HEK293T (cell line): ENCODE measurements at places on chromosomes 13 and 19.

- no peak for DNase-seq
Observed at GRCh38 chr19:50312967-50313811, 16.0 kb downstream of the KCNC3 start.

DNA sequence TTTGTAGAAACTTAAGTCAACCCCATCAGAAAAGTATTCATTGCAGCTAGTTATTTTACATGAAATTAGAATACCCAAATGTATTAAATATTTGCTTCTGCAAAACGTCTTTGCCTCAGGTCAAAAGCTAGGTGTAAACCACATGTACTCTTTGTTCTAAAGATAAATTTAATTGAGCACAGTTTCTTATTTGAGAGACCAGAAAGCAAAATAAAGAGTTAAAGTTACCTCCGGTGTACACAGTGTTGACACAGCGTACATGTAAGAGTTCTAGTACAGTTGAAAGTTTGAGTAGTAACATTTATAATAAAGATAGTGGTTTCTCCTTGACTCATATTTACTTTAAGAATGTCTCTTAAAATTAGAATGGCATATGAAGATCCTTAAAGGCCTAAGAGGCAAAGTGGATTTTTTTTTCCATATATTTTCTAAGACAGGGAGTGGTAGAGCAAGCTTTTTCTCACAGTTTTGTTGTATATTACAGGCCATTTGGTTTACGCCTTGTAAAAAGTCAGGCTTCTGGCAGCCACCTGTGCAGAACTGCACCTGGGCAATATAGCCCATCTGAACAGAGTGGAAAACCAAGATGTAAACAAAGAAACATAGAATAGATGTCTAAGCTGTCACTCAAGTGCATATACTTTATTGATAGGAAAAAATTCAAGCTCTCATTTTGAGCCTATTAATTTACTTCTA, 2.9 kb downstream of the LRCH1 start:
- DNase-seq: no peak

DNA sequence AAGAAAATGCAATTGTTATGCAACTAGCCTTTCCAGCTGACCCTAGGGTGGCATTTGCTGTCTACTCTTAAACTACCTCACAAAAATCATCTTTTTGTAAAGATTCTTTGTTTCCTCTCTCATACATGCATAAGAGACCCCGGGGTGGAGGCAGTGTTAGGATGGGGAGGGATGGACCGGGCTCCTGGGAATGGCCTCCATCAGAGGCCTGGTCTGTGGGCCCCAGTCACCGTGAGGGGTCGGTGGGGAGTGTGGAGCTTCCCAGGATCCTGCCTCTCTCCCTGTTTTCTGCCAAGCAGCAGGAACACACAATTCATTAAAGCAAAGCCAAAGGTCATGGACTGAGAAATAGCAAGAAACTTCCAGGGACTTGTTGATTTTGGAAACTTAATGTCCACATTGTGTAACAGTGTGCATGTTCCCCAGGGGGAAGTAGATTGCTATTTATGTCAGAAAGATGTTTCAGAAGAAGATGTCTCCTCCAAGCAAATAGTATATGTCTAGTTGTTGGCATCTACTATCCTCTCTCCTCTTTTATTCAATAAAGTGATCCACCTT, 241.4 kb downstream of the ENOX1 start:
- DNase-seq: no peak

DNA sequence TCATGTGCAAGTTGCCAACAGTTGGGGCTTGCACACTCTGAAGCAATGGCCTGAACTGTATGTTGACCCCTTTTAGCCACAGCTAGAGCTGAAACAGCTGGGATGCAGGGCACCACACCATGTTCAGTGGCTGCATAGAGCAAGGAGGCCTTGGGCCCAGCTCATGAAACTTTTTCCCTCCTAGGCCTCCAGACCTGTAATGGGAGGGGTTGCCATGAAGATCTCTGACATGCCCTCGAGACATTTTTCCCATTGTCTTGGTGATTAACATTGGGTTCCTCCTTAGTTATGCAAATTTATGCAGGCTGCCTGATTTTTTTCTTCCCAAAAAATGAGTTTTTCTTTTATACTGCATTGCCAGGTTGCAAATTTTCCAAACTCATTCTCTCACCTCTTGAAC, 165.1 kb upstream of the PRR20A start:
- DNase-seq: no peak

- no peak for DNase-seq
Observed at GRCh38 chr19:35408284-35409171, 37.7 kb downstream of the GPR42 start.

- no peak for DNase-seq
Observed at GRCh38 chr19:14561847-14562351, 10.0 kb downstream of the NDUFB7 start.

GRCh38 chr19:16449330-16449961, 22.3 kb downstream of the EPS15L1 start:
- no peak for DNase-seq

- DNase-seq: peak; percentile 97
Observed at GRCh38 chr19:51002542-51003311, 1.3 kb upstream of the KLK8 start.

- no peak for DNase-seq
Observed at GRCh38 chr19:6590258-6590826, 608 bp downstream of the CD70 start.

GRCh38 chr13:36804588-36804987, 14.4 kb upstream of the RFXAP start:
- DNase-seq: no peak

DNA sequence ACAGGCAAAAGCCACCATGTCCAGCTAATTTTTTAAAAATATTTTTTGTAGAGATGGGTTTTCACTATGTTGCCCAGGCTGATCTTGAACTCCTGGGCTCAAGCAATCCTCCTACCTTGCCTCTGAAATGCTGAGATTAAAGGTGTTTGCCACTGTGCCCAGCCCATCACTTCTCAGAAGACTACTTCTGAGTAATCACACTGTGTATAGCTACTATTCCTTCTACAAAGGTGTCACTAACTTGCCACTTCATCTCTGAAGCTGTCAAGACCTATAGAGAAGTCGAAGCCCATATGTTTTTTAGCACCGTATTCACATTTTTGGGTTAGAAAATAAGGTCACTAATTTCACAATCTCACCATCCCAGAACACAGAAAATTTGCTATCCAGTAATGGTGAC, 36.0 kb upstream of the FNDC3A start:
- DNase-seq: no peak

- no peak for DNase-seq
Observed at GRCh38 chr19:16951529-16951928, 62.7 kb downstream of the F2RL3 start.

DNA sequence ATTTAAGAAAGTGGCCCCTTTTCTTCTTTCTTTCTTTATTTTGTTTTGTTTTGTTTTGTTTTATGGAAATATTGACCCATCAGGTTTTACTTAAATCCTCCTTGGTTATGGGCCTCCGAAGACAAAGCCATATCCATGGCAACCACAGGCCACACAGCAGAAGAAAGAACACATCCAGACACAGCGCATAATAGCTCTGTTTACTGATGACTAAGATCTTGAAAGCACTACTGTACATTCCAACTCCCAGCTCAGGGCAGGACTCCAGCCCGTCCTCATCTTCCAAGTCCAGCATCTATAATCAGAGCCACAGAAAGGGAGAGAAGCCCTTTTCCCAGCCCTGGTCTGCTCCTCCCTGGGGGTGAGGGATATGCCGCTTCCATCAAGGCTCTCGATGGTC, 84.3 kb downstream of the NUFIP1 start:
- DNase-seq: no peak

- DNase-seq: peak; percentile 37
Observed at GRCh38 chr13:32911506-32911905, 104.7 kb upstream of the KL start.

GRCh38 chr13:20703780-20704458, 420 bp downstream of the IL17D start:
- DNase-seq: peak; percentile 75

DNA sequence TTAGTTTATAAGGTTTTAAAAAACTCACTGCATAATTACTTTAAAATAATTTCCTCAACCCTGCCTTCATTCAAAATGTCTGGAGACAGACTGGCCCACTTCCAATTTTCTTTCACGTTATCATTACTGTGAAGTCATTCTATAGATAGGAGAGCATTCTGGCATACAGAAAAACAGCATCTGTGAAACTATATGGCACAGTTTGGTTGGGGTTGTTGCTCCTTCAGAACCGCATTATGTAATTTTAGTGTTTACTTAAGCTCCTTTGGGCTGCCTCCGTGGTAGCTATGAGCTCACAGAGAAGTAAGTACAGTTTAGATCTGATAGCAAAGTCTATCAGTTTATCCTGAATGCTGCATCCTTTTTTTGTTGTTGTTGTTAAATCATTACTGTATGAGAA, 104.3 kb downstream of the KCNRG start:
- no peak for DNase-seq

DNA sequence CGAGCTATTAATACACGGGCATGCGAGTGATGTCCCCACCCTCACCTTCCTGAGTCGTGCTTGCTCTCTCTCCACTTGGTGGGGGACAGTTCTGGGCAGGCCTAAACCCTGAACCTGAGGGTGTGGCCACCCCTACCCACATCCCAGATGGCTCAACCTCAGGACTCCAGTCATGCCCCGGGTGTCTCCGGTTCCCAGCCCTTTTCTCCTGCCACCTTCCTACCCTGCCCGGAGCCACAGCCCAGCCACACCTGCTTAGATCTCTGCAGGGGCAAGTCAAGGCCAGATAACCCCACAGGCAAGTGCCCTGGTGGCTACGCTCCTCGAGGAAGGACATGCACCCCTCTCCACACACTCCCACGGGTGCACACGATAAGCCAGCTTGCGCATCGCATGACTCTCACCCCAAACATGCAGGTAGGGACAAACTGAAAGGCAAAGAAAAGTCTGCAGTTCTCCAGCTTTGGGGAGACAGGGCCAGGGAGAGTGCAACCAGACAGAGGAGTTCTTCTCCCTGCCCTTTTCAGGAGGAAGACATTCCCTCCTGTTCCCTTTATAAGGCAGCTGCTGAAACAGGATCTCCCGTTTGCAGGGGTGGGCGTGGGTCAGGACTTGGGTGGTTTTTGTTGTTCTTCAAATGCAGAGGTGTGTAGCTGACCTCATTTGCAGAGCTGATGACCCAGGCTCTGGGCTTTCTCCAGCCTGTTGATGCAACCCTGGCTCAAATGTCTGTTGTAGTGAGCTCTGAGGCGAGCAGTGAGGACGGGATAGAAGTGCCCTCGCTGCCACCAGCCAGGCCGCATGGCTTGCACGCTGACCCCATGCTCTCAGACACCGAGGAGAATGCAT, 88.6 kb downstream of the DPF1 start:
- DNase-seq: no peak

- no peak for DNase-seq
Observed at GRCh38 chr19:13741893-13742292, 22.4 kb upstream of the MRI1 start.

DNA sequence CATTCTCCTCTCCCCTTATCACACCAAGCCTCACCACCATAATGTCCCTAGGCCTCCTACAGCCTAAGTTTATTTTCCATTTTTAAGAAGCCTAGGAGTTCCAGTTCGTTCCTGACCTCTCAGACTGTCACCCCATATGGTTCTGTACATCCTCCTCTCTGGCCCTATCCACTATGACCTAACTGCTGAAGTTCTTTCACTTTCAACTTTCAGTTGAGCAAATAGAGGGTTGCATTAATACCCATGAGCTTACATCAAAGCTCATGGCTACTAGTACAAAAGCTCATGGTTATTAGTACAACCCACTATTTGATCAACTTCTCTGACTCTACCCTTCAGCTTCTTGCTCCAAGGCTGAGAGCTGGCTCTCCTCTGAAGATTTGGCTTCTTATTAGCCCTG, 72.9 kb downstream of the FGF14 start:
- DNase-seq: no peak

- no peak for DNase-seq
Observed at GRCh38 chr13:106680796-106681472, 113.0 kb upstream of the ARGLU1 start.

DNA sequence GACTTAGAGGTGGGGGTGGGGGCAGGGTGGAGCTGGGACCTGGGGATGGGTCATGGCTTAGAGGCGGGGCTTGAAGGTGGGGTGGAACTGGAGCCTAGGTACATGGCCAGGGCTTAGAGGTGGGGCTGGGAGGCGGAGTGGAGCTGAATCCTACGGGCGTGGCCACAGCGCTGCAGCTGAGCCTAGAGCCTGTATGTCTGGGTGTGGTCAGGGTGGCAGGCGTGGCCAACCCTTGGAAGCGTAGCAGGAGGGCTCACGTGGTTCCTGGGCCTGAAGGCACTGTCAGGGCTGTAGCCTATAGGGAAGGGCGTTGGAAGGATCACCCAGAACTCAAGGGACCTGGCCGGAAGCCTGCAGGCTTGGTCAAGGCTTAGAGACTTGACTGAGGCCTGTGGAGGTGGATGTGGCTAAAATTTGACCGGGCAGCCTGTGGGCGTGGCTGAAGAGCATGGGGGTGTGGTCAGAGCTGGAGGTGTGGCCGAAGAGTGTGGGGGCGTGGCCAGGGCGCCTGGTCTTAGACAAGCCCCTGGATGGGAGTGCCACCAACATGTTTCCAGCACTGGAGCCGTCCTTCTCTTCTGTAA, 24.3 kb downstream of the COLGALT1 start:
- peak; percentile 89 for DNase-seq

GRCh38 chr19:32201636-32202051, 143.8 kb upstream of the ZNF507 start:
- DNase-seq: no peak

DNA sequence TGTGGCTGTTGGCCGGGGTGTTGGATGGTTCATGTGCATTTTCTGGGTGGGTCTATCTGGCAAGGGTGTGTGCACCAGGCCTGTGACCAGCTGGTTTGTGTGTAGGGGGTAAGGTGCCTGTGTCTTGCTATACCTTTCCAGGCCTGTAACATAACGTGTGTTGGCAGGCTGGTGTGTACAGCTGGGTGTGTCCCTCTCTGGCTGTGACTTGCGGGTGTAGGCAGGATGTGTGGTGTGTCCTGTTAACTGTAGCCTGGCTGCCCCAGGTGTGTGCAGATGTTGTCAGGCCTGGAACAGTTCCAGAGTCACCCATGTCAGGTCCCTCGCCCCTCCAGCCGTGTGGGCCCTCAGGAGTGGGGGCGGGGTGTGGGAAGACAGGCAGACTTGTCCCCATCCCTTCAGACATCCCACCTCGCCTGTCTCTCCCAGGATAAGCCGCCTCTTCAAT, 9.8 kb downstream of the KCTD15 start:
- DNase-seq: no peak

DNA sequence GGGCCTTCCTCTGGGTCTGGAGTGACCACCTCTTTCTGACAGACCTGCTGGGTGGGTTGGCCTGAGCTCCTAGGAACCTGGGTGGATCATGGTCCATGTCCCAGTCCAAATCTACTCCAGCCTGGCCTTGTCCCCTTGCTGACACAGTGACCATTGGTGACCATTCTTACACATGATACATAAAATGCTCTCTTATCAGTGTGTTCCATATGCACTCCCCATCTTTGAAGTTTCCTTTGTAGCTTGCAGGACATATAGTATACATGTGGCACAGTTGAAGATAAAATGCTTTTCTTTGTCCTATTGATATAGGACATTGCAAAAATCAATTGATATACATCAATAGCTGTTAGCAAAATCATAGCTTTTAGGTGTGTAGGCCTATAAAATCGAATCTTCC, 291.8 kb downstream of the MYO16 start:
- no peak for DNase-seq
